ENCODE measurements at places on chromosomes 6 and 20.
A peak's percentile ranks its signal among the peaks of the same experiment; 100 is the strongest.

DNA sequence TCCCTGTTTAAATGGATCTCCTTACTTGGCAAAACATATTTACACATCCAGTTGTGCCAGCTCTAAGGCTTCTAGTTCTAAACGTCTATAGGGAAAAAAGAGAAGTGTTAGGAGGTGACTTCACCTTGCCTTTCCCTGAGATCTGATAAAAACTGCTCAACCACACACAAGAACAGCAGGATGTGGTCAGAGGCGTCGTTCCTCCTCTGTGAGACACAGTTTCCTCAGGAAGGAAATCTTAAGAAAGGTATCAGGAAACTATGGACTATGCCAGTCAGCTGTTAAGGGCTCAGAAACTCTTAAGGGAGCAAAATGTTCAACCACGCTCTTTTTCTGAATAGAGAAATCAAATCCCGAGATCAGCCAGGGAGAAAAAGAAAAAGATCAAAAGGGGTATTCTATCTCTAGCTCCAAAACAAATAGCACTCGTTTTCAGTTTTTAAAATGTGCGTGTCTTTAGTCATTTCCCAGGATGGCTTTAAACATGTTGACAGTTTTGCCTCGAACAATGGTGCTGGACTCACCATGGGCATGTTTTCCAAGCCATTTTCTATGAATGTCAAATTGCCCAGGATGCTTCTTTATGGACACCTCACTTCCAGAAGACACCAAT is 154.5 kb downstream of the HACE1 start:
- peak; percentile 22 for DNase-seq

- DNase-seq = no peak
These were observed 312.4 kb downstream of the CDKAL1 start for GRCh38 chr6:20846602-20847028.

DNA sequence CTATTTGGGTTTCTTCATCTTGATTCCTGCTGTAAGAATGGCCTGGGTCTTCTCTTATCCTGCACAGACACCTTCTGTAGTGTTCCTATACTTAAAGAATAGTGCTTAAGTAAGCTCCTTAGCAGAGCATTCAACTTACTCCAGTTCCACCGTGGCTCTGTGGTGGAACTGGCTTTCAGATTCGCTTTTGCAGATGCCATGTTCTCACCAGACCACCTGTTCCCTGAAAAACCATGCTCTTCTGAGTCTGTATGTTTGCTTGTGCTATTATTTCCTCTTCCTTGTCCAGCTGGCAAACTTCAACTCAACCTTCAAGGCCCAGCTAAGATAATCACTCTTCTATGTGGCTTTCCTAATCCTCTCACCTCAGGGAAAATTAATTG is 4.9 kb downstream of the ELMO2 start:
- DNase-seq = no peak

- DNase-seq = no peak
These were observed 107.4 kb downstream of the RPP40 start for GRCh38 chr6:4896401-4896800.

DNA sequence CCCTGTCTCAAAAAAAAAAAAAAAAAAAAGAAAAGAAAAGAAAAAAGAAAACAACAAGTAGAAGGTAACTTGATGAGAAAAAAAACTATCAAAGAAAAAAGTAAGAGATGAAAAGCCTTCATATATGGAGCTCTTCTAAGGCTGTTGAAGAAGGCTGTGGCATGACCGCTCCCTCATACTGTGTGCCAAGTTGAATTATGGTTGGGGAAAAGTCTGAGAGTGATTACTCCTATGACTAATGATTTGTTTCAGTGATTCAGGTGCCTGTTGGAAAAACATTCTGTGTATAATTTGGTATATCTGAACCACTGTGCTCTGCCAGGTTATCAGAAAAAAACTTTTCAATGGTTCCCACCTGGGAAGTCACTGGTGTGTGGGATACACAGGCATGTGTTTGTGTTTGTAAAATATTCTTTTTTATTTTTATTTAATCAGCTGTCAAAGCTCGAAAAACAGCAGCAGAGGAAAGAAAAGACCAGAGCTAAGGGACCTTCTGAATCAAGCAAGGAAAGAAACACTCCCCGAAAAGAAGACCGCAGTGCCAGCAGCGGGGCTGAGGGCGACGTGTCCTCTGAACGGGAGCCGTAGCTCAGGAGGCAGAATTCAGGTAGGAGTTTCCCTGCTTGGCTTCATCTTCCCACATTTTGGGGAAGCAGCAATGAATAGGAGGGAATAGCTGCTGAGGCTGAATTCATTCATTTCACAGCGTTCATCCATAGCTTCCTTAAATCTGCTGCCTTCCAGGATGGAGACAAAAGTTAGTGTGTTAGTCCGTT is 69.7 kb upstream of the SCP2D1 start:
- no peak for DNase-seq

DNA sequence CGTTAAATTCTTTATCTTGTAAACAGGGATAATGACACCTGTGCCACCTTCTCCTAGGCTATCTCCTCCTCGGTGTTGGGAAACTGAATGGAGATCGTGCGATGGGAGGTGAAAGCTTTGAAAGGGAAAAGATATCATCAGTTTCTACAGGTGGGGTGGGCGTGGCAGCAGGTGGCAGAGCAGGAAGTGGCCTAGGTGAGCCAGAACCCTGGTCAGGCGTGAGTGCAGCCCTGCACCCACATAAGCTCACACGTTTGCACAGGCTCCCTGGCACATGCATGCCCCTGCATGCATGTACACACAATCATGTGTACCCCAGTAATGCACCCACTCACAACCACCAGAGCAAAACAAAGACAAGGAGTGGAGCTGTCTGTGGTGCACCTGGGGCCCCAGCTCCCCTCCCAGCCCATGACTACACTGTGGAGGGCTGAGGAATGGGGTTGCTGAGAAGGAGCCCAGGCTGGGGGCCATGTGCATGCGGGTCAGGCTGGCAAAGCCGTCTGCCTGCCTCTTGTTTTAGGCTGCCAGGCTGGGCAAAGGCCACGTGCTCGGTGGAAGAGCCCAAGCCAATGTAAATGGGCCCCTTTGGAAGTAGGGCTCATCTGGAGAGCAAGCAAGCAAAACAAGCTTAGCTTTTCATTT is 61.5 kb downstream of the TFAP2C start:
- DNase-seq = no peak

- DNase-seq = no peak
These were observed 235.5 kb downstream of the BMP7 start for GRCh38 chr20:57030611-57031600.

- no peak for DNase-seq
These were observed 197.0 kb upstream of the RNF217 start for GRCh38 chr6:124765280-124765679.

- DNase-seq = no peak
These were observed 87.9 kb upstream of the NKX2-2 start for GRCh38 chr20:21601799-21602198.

DNA sequence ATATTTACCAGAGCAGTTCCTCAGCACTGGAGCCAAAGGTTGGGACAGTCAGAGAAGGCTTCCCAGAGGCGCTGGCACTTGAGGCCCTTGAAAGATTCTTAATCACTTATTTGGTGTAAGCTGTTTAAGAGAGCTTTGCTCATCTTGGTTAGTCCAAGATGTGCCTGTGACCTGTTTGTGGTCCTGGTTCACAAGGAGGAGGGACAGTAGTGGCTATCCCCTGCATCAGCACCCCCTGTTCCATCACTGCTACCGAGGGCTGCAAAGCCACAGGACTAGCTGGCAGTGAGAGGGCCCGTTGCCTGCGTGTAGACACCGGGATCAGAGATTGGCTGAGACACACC is 35.7 kb downstream of the VEGFA start:
- DNase-seq = no peak

GRCh38 chr6:4559281-4559875 is 216.8 kb upstream of the CDYL start:
- no peak for DNase-seq

DNA sequence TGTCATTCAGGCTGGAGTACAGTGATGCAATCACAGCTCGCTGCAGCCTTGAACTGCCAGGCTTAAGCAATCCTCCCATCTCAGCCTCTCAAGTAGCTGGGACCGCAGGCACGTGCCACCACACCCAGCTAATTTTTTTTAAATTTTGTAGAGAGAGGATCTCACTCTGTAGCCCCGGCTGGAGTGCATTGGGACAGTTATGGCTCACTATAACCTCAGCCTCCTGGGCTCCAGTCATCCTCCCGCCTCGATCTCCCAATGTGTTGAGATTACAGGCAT is 86.5 kb downstream of the SERAC1 start:
- DNase-seq = no peak

DNA sequence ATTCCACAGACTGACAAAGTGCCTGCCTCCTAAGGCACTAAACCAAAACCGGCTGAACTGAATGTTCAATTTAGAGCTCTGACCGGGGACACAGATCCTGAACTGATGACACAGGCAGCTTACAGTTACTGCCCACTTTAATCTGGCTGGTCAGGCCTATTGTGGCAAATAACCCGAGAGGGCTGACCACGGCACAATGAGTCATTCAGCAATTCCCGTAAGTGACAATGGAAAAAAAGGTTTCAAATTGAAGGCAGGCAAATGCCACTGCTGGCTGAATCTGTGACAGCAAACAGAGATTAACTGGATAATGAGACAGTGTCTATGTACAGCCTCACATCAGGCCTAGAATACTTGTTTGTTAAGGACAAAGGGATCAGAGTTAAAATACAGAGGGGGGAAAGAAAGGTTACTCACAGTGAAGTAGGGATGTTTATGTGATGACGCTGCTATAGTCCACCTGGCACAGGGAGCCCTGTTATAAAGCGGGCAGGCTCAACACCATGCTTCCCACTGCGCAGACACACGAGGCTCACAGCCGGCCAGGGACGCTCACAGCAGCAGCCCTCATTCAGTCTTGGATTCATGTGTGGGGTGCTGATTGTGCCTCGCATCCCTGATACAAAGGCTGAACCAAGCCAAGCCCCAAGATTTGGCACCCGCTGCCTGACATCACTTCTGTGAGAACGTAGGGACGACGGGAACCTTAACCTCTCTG is 54.4 kb downstream of the RTN4IP1 start:
- DNase-seq = no peak

DNA sequence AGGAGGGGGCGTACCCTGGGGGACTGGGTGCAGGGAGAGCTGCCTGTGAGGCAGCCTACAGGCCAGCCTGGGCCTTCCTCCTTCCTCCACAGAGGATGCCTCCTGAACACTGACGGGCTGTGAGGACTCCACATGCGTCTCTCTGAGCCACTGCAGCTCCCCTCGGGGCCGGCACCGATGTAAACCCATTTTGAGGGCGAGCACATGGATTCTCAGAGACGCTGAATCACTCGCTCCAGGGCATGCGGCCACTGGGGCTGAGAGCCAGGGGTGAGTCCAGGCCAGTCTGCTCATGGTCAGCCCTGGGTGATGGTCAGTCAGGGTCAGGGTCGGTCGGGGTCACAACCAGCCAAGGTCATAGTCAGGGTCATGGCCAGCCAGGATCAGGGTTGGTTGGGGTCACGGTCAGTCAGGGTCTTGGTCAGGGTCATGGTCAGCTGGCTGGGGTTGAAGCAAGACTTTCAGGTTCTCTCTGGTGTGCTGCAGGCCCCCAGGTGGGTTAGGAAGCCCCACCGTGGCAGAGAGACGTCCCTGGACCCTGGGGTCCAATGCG is 14.7 kb upstream of the RBBP8NL start:
- DNase-seq = no peak

- no peak for DNase-seq
These were observed 168.2 kb downstream of the SMOC2 start for GRCh38 chr6:168609026-168609685.

- no peak for DNase-seq
These were observed 4.2 kb upstream of the SLCO4A1 start for GRCh38 chr20:62638055-62638570.

- no peak for DNase-seq
These were observed 124.1 kb downstream of the CD164 start for GRCh38 chr6:109258129-109258528.

DNA sequence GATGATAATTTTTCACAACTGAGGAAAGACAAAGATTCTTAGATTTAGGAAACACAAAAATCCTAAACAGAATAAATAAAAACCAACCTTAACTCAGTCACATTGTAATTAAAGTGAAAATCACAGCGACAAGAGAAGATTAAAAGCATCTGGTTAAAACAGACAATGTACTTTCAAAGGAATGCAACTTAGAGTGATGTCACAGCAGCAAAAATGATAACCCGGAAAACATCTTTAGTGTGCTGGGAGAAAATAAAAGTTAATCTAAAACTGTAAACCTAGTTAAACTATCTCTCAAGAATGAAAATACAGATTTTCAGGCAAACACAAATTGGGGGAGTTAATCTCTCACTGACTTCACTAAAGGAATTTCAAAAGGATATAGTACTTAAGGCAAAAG is 76.8 kb upstream of the OGFRL1 start:
- DNase-seq = no peak

- DNase-seq = no peak
These were observed 1.8 kb downstream of the WDR46 start for GRCh38 chr6:33286946-33287914.

- DNase-seq = no peak
These were observed 43.3 kb upstream of the CTAGE9 start for GRCh38 chr6:131754088-131754487.

- DNase-seq = no peak
These were observed 60.6 kb downstream of the ADNP start for GRCh38 chr20:50870561-50871161.

- no peak for DNase-seq
These were observed 84.5 kb upstream of the FYN start for GRCh38 chr6:111957623-111958315.

DNA sequence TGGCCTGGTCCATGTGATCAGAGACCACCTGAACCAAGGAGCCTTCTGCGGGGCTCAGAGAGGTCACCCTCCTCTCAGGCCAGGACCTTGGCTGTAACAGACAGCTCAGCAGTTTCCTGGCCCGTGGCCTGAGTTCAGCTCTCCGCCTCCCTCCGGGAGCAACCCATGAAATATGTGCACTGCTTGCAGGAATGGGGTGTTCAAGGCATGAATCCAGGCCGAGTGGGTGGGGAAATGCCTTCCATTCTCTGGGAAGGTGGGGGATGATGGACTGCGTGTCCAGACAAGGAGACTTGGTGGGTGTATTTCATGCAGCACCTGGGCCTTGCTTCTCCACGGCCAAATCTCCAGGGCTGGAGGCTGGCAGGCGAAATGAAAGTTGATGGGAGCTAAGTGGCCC is 46.0 kb downstream of the SIRPA start:
- DNase-seq = no peak

DNA sequence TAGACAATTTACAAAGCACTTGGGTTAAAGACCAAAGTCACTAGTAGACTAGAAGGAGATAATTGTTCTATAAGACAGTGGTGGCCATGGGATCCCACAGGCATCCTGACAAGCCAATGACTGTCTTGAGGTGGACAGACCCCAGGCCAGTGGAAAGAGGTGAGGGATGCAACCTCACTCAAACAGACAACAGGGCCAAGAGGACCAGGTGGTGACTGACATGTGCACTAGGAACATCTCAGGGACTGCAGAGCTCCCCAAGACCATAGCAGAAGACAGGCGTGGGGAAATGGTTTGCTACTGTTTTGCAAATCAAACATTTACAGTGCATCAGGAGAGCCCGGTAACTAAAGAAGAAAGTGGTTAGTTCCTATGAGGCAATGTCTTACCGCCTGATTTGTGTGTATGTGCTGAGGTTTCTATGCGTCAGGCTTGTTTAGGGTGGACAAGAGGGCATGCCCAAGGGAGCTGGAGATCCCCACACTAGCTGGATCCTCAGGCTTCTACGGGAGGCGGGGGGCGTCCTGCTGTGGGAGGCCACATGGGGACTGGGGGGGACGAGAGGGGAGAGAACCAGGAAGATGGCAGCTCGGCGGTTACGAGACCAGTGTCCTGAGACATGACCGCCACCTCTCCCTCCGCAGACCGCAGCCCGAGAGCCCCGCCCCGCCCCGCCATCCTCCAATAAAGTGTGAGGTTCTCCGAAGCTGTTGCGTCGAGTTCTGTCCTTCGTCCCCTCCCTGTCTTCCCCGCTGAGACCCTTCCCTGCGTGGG is 623 bp upstream of the MRPS26 start:
- peak; percentile 81 for DNase-seq
